Naive thymus-derived CD8-positive, alpha-beta T cell (primary cell): ENCODE measurements at places on chromosomes 5 and 9. TPM values are rescaled to one million over a fixed set of nuclear protein-coding genes. Genes with fewer than 3 reads are reported as not detected.

GRCh38 chr5:111469903-111470302 lies 42.4 kb downstream of the STARD4 start:
- no peak for DNase-seq

Gene ABLIM3
- not detected for polyA plus RNA-seq

DNA sequence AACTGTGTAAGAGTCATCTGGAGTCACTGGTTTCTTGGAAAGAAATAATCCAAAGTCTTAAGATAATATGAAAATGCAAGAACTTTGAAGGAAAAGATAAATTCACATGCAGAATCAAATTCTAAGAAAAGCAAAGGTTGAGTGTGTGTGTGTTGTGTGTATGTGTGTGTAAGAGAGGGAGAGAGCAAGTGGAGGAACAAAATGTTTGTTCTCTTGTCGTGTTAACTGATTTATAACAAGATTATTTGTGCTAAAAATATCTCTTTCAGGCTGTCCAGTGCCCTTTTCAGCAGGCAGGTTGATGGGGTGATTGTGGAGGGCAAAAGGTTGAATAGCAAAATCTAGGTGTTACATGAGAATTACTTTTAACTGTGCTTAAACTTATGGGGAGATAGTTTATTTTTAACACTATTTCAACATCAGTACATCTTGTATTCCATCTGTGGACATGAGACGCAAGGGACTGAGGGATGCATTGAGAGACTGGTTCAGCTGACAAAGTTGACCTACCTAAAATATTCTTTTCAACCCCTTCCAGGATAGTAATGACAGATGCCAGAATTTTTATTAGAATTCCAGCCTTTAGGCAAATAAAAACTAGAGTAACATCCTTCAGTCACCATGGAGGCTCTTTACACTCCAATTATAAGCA lies 342.4 kb upstream of the CD180 start:
- DNase-seq, result no peak

Gene POLE3
- 138 TPM for polyA plus RNA-seq

- DNase-seq, result no peak
Observed at GRCh38 chr9:126989847-126990842, 75.6 kb downstream of the RALGPS1 start.
